T-helper 2 cell (primary cell): ENCODE measurements at places on chromosomes 7 and 10.

DNA sequence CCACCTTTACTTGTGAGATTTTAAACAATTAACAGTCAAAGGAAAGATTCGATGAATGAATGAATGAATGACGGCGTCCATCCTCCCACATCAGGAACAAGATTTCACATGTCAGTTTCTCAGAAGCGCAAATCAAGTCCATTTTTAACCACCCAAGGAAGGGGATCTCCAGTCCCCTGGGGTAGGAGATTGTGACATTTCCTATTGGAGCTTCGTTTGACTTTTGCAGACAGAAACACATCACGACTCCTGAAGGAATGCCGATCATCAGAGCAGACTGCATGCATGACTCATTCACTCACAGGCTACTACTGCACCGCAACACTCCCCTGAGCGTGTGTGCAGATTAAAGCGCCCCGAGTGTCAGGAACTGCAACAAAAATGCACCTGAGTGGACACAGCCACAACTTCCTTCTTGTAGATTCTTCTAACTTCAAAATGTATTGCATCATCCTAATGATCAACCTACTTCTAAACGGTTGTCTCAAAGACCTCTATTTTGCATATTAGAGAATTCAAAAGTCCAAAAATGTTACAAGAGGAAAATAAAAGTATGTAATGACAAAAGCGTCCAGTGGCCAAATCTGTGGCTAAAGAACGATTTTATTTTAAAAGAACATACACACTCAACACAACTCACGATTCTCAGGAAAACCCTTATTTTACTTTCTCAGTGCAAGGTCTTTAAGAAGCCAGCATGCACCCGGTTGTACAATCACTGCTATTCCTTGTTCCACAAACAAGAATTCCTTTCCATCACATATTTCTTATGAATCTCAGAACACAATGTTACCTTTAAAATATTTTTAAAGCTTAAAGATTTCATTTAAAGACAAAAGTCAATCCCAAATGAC is 172.6 kb downstream of the FAM107B start:
- DNase-seq: peak; percentile 57

DNA sequence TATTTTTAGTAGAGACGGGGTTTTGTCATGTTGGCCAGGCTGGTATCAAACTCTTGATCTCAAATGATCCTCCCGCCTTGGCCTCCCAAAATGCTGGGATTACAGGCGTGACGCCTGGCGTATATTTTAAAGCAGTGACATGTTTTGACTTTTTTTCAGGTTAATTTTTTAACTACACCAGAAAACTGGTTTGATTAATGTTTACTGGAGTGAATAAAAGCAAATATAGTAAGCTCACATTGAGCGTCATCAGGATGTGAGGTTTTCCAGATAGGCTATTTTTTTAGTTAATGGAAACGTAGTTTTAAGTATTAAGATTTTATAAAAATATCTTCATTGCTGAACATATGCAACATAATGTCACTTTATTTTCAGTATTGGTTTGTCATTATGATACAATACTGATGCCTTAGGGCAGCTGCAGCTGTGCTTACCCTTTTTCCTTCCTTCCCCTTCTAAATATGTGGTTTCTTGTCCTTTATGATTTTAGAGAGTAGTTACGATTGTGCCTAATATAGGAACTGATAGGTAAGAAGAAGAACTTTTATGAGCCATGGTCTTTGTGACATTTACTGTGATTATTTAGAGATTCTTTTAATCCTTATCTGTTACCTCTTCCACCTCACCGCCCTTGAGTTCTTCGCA is 37.3 kb downstream of the TMEM60 start:
- DNase-seq: no peak

DNA sequence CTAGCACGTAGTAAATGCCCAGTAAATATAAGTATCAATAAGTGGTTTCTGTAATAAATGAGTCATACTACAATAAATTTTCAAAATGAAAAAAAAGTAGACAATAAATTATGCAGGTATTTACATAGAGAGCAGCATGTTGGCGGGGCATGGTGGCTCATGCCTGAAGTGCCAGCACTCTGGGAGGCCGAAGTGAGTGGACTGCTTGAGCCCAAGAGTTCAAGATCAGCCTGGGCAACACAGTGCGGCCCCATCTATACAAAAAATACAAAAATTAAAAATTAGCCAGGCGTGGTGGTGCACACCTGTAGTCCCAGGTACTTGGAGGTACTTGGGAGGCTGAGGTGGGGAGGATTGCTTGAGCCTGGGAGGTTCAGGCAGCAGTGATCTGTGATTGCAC is 509.3 kb upstream of the KLF6 start:
- DNase-seq: no peak

DNA sequence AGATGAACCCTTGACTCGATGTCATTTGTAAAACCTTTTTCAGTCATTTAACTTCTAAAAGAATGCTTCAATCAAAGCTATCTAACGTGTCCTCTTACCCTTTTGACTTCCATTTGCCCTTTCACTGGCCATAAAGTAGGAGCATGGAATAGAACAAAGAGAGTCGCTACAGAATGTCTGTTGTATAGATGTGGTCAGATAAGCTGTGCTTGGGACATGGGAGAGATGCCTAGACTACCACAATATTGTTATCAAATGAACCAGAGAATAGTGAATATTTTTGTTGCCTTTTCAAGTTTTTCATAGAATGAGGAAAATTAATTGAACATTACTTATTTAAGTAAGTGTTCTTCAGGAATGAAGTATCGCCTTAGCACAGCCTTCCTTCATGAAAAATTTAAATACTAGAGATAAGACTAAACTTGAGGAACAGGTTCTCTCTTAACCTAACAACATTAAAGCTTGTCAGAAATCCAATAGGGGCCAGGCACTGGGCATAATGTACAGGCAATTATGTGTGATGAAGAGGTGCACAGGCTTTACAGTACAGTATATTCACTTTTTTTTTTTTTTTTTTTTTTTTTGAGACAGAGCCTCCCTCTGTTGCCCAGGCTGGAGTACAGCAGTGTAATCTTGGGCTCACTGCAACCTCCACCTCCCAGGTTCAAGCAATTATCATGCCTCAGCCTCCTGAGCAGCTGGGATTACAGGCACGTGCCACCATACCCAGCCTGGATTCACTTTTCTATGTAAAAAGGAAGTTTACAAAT is 7.5 kb upstream of the KMT2E start:
- DNase-seq: no peak

DNA sequence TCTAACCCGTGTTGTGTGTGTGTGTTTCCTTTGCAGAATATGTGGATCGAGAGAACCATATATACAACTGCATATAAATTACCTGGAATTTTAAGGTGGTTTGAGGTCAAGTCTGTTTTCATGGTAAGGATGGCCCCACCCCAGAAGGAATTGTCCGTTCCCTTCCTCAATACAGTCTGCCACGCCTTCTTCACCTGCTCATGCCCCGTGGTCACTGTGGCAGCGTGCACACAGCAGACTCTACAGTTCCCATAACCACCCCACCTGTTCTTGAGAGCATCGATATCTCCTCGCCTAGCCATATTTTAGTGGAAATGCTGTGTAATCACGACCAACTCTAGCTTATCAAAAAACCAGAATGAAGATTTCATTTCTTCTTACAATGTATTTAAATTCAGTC is 134.0 kb upstream of the NPS start:
- DNase-seq: no peak

GRCh38 chr7:1290026-1290678 is 57.5 kb downstream of the UNCX start:
- no peak for DNase-seq

GRCh38 chr10:97690133-97690532 is 3.1 kb upstream of the AVPI1 start:
- no peak for DNase-seq

- DNase-seq: no peak
These were observed 626.5 kb upstream of the AUTS2 start for GRCh38 chr7:68971634-68972340.

- no peak for DNase-seq
These were observed 32.9 kb downstream of the RNF32 start for GRCh38 chr7:156673454-156673853.

- no peak for DNase-seq
These were observed 44.6 kb upstream of the C7orf33 start for GRCh38 chr7:148545932-148546331.

DNA sequence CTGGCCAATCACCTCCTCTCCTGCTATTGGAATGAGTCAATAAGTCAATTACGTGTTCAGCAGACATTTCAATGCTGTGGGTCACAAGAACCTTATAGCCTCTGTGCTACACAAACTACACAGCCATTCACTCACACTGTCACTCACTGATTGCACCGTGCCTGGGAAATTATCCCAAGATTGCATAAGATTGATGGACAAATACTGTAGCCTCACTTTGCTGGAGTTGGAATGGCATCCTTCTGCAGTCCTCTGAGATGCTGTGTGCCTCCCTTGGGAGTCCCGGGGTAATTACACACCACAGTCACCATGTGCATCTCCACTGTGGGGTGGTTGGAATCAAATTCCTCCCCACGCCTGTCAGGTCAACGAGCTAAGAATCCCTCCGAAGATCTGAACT is 358.7 kb upstream of the MGMT start:
- DNase-seq: no peak

- DNase-seq: no peak
These were observed 7.8 kb upstream of the PANK1 start for GRCh38 chr10:89652806-89653370.

- DNase-seq: no peak
These were observed 499.7 kb upstream of the MKI67 start for GRCh38 chr10:128625926-128626325.

GRCh38 chr10:132827861-132828539 is 42.1 kb upstream of the NKX6-2 start:
- no peak for DNase-seq

DNA sequence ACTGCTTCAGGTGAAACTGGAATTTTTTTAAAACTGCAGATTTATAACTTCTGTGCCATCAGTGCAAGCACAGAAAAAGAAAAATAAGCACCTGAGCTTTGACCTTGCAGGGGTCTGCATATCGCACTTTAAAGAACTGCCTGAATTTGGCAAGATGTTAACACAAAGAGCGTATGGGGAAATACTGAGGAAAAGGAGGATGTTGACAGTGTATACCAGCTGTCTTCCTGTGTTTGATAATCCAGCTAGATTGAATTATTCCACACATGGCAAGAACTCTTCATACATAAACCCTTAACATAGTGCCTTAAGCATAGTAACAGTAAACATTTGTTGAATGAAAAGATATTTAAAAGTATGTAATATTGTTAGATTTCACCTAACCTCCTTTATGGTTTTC is 30.0 kb downstream of the SMC3 start:
- no peak for DNase-seq

- DNase-seq: no peak
These were observed 23.5 kb upstream of the SAMD9L start for GRCh38 chr7:93171606-93172226.

- DNase-seq: no peak
These were observed 53.6 kb upstream of the AGR3 start for GRCh38 chr7:16935341-16935735.

DNA sequence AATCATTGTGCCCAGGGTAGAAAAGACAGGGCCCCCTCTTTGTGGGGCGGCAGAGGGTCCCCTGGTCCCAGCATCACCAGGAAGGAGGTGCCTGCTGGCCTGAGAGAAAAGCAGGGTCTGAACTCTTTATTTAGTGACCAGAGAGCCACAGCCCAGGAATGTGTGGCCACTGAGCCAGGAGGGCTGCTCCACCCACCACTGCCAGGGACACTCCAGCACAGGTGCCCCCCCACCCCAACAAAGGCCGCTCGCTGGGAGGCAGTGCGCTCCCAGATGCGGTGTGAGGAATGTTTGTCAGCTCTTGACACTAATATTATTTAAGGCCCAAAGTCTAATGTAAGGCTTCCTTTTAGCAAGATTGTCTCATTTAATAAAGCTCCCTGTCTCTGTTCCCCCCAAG is 59.6 kb upstream of the ZMIZ1 start:
- DNase-seq: no peak

DNA sequence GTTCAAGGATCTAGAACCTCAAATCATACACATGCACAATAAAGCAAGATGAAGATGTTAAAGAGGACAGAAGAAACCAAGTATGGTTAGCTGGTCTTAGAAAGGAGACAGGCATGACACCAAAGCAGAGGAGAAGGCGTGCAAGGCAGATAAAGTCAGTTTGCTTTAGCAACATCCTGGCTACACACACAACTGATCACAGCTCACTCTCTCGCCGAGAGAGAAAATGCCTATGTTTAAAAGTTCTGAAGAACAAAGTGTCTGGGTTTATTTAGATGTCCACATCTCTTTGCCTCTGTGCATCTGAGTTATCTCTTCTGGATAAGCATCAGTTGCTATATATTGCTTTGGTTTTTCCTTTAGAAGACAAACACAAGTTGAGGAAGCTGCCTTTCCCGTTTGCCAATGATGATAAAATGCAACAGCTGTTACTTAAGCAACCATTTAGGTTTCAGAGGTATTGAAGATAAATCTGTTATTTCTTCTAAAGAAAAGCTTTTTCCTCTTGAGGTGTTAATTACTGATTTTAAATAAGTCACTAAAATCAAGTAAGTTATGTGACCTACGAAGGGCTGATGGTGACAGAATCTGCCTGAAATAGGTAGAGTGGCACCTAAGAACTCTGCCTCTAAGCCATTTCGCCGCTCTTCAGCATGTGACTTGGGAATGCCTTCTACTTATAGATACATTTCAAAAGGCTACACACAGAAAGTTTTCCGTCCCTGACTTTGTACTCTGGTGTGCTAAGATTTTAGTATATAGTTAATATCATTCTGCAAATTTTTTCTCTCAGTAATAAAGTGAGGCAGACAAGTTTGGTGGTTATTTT is 146.2 kb upstream of the ASAH2 start:
- no peak for DNase-seq

- no peak for DNase-seq
These were observed 36.3 kb downstream of the FAM171A1 start for GRCh38 chr10:15334650-15335323.

GRCh38 chr10:46288601-46289206 is 1.9 kb downstream of the ANTXRL start:
- no peak for DNase-seq

GRCh38 chr10:98074315-98074911 is 44.0 kb upstream of the CRTAC1 start:
- no peak for DNase-seq

DNA sequence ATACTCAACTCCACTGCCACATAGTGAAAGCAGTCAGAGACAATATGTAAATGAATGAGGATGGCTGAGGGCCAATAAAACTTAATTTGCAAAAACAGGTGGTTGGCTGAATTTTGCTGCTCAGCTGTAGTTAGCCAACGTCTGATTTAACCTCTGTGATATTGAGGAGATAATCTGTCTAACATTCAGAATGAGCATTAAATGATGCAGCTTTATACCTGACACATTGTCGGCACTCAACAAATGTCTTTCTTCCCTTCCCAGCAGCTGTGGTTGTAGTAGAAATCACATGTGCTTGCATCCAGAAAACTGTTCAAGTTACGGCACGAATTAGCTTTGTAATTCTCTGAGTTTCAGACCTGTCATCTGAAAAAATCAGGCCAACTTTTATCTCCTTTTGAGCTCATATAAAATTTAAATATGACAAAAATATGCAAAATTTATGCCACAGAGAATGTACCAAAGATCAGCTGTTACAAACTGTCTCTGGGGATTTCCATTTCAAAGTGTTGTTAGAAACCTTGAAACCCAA is 1239.7 kb downstream of the GATA3 start:
- DNase-seq: no peak
